ENCODE measurements at places on chromosomes 7 and 10.
A peak's percentile ranks its signal among the peaks of the same experiment; 100 is the strongest.

GRCh38 chr10:24257588-24257987 lies 48.6 kb downstream of the KIAA1217 start:
- DNase-seq, result no peak

DNA sequence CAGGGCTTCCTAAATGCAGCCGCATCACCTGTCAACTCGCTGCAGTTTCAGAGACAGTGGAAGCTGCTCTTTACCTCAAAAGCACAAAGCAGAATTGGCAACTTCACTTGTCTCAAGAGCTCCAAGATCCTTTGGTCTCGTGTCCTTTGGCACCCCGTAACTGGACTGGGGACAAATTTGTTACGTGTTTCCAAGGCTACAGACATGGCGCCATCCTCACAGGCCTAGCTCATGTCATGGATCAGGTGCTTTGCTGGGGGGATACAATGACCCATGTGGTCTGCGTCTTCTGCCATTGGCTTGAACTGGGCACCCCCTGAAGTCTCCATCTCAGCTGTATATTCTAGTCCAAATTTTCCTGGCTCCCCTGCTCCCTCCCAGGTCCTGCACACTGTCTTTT lies 48.6 kb downstream of the CHST3 start:
- no peak for DNase-seq

- no peak for DNase-seq
Measured at GRCh38 chr7:26588511-26588910, 275.9 kb downstream of the SKAP2 start.

- peak; percentile 99 for DNase-seq
Measured at GRCh38 chr7:45111298-45112223, at the start of gene TBRG4. Gene TBRG4 (minus strand): TSS chr7:45111697. CDS start chr7:45109237, 2,460 bp downstream.

DNA sequence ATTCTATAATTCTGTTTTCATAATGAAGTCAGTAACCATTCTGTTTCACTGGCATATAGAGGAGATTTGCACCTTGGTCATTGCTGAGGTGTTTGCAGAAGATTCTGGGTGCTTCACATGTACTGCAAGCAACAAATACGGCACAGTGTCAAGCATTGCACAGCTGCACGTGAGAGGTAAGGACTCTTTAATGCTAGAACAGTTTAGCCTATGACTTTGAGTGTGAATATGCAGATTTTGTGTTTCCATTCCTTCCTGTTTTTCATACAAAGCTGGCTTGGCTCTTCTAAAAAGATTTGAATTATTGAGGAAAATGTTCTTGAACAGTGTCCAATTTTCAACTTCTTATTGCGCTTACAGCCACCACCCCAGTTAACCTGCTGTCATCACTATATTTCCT lies 56.4 kb downstream of the MYPN start:
- no peak for DNase-seq

GRCh38 chr7:74015670-74016069 lies 12.3 kb upstream of the ELN start:
- no peak for DNase-seq

- no peak for DNase-seq
Measured at GRCh38 chr7:137454246-137454724, 110.8 kb upstream of the PTN start.

GRCh38 chr7:71015252-71015900 lies 116.6 kb upstream of the GALNT17 start:
- DNase-seq, result peak; percentile 72

DNA sequence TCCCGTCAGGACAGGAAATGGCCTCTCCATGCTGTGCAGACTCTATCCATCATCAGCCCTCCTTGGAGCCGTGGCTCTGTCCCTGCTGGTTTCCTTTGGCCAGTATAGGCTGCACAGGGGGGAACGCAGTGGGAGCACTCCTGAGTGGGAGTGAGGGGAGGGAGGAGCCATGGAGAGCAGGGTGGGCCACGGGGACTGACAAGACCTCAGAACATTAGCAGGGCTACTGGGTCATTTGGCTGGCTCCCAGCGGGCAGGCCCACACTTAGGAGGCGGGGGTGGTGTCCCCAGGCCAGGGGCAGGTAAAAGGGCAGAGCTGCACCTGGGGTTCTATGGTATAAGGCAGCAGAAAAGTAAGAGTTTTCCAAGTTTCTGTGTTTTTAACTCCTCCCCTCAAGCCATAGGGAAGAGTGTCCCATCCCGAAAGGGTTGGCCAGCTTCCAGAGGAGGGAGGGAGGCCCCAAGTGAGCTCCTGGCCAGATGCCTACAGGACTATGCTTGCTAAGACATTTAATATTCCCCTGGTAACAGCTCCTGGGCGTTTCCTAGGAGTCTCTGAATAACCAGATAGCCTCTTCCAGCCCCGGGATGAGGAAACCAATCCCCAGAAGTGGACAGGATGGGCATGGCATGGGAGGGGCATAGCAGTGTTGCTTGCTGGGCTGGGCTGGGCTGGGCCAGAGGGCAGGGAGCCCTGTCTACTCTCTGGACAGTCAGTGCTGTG lies 5.5 kb upstream of the OPN4 start:
- peak; percentile 90 for DNase-seq

GRCh38 chr10:28177944-28178637 lies 124.8 kb downstream of the MPP7 start:
- DNase-seq, result peak; percentile 35

- DNase-seq, result peak; percentile 30
Measured at GRCh38 chr10:91220954-91221675, 652 bp downstream of the PCGF5 start.

GRCh38 chr10:99330347-99330924 lies 1.3 kb downstream of the CNNM1 start:
- peak; percentile 67 for DNase-seq

DNA sequence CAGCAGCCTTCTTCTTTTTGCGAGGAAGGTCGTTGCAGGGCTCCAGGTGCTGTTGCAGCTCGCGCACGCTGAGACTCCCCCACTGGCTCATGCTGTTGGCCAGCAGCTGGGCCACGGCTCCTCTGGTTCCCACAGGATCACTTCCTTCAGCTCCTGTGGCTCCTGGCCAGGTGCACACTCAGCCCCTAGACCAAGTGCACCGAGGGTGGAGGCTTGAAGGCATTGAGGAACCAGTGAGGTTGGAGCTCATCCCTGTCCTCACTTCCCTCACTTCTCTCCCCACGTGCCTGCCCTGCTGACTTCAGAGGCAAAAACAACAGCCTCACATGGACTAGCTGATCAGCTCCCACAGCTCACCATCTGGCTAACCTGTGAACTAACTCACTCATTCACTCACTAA lies 46.2 kb upstream of the ADRB1 start:
- no peak for DNase-seq

DNA sequence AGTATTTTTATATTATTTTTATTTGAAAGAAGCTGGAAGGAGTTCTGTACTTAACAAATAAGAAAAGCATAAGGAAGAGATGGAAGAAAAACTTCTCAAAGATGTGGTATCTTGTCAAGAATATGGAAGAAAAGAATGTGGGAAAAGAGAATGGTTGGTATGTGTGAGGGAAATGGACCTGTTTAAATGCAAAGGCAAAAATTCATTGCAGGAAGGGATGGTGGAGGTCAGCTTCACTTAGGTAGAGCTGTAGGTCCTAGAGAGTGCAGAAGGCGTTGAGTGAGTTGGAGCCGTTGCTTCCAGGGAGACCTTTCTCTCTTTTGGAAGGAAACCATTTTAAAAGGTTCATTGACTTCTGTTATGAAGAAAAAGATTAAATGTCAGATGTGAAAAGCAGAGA lies 107.3 kb downstream of the EXOC4 start:
- DNase-seq, result no peak

DNA sequence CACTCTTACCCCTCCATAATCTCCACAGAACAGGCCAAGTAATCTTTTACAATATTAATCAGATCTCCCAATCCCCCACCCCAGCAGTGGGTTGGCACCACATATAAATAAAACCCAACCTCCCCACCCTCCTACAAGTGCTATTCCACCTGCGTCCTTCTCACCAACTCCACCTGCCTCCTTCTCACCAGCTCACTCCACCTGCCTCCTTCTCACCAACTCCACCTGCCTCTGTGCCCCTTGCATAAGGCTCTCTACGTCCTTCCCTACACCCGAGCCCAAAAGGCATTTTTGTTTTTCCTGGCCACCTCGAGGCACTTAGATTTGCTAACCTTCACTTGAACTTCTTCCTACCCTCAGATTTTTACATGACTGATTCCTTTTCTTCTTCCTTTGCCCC lies 89.7 kb downstream of the ATE1 start:
- DNase-seq, result peak; percentile 12

- DNase-seq, result no peak
Measured at GRCh38 chr7:157405914-157406810, 69.4 kb downstream of the DNAJB6 start.

GRCh38 chr10:27861781-27862180 lies 116.2 kb upstream of the MKX start:
- no peak for DNase-seq

DNA sequence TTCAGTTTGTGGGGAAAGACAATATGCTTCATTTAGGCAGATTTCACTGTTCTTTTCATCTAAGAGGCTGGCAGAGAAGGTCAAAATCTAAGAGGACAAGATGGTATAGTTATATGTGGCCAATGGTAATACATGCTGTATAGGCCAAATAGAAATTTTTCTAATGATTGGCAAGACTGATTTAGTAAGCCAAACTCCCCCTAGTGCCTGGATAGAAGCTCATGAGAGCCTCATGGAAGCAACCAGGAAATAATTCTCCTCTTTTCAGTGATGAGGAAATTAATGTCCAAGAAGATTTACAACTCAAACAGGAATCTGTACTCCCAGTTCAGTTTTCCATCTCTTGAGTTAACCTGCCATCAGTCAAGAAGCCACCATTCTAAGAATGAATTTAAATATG lies 253.6 kb upstream of the PHF14 start:
- DNase-seq, result no peak

DNA sequence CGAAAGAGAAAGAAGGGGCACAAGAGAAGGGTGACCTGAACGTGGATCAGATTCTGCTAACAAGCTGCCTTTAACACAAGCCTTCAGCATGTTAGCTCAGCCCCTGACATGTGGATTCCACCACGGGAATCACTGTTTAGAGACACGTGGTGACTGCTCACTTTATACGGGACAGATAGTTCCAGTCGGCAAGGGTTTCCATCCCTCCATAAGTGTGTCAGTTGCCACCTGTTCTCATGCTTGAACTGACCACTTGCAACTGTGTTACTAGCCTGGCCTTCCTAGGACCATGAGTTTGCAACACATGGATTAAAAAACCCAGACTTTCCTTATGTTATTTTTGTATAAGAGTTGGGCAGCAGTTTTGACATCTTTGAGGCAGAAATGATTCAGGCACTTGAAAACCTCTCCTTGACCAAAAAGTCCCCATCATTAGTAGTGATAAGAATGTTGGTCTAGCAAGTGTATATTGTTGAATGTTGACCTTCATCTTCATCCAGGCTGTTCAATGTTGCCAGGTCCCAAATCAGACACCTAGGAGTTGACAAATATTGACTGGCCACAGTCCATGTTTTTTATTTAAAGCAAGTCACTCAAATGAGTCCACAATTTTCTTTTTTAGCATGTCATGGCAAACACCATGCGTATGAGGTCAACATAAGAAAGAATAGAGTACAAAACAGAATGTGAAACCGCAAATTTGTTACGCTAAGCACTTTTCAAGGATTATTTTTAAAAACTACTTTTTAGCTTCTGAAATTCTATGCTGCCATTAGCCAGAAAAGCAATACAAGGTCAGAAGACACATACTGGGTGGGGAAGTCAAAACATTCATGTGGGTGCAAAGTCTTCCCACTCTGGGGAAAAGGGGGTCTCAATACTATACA lies 101.6 kb downstream of the ABLIM1 start:
- no peak for DNase-seq

DNA sequence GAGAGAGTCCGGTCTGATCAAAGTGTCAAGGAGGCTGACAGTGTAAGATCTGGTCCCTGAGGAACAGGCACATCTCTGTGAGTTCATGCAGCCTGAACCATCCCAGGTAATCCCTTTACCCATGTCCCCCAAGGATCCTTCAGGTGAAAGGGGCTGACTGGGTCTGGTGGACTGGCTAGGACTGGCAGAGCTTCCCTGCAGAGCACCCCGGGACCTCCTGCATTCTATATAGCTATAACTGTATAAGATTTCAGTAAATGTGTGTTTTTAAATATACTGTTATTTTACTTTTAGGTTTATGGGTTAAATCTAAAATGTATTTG lies 246.8 kb downstream of the ELMO1 start:
- DNase-seq, result no peak

DNA sequence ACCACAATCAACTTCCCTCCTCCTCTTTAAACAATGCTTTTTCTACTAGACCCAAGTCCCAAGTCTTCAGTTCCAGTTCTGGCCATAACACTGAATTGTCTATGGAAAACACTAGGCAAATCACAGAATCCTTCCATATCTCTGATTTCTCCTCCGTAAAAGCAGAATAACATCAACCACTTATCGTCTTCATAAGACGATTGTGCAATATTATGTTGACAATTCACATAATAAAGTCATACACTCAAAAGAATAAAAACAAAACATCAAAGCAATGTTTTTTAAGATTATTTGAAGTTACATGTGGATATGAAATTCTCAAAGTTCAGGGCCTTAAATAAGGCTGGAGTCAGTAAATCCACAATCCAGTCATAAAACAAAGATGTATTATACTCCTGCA lies 84.4 kb downstream of the MTERF1 start:
- no peak for DNase-seq

DNA sequence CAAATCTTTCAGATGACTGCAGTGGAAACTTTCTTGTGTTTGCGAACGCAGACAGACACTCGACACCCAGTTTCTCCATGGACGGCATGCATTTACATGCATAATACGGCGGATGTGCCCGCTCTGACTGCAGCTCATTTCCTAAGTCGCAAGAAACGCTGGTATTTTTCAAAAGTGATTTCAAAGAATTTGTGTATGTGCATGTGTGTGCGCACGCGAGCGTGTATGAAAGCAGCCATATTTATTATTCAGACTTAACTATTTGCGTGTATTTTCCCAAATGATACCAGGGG lies 436.5 kb upstream of the MGMT start:
- no peak for DNase-seq

- peak; percentile 32 for DNase-seq
Measured at GRCh38 chr10:21172930-21173801, 276.1 kb upstream of the NEBL start.

GRCh38 chr10:74424565-74424964 lies 273.5 kb downstream of the ADK start:
- no peak for DNase-seq

GRCh38 chr7:16657656-16658279 lies 11.8 kb downstream of the BZW2 start:
- DNase-seq, result no peak

- no peak for DNase-seq
Measured at GRCh38 chr7:95525503-95525902, 39.8 kb downstream of the ASB4 start.

GRCh38 chr7:138382862-138383565 lies 77.0 kb upstream of the TRIM24 start:
- DNase-seq, result no peak

DNA sequence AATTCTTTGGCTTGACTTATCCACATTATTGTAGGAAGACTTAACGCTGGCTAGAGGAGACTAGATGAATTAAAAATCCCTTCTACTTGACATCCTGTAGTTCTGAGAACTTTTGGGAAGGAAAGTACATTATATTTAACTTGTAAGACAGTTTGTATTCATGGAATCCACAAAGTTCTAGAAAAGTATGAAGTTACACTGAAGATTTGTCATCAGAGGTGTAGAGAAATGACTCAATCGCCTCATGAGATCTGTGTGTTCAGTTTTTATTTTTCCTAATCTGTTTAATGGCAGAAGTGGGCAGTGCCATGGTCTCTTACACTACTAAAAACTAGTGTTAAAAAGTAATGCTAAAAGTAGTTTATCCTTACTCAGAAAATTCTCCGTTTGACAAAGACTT lies 89.1 kb upstream of the SMIM30 start:
- no peak for DNase-seq

GRCh38 chr7:137538361-137538762 lies 194.8 kb upstream of the PTN start:
- DNase-seq, result no peak

Data from stomach (tissue), 19 donors.